ENCODE measurements at places on chromosomes 7 and 10.

- no peak for DNase-seq
Observed at GRCh38 chr7:129421717-129422250, 12.4 kb upstream of the STRIP2 start.

DNA sequence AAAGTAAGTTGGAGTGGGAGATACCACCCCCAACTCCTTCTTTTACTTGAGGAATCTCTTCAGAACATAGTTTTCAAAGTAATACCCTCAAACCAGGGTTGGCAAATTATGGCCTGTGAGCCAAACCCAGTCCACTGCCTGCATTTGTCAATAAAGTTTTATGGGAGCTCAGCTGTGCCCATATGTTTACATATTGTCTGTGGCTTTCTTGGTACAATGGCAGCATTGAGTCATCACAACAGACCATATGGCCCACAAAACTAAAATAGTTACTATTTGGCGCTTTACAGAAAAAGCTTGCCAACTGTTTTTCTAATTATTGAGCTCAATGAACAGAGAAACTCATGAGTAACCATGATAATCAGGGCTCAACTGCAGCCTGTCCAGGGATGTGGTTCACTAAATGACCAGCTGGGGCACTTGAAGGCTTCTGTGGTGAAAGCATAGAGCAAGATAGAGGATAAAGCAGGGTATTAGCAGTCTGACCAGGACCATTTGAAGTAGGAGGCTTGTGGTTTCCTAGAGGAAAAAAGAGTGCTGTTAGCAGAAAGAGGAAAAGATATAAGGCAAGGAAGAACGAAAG is 196.0 kb upstream of the GRB10 start:
- no peak for DNase-seq

GRCh38 chr7:32117837-32118236 is 47.6 kb upstream of the PDE1C start:
- DNase-seq = no peak

GRCh38 chr10:20885678-20886077 is 11.4 kb downstream of the NEBL start:
- DNase-seq = peak; percentile 64

GRCh38 chr10:58782876-58783851 is 270.5 kb downstream of the BICC1 start:
- DNase-seq = no peak
